ENCODE measurements at places on chromosomes 12 and 14.

- no peak for DNase-seq
These were observed 157.4 kb downstream of the RPAP3 start for GRCh38 chr12:47548401-47548800.

DNA sequence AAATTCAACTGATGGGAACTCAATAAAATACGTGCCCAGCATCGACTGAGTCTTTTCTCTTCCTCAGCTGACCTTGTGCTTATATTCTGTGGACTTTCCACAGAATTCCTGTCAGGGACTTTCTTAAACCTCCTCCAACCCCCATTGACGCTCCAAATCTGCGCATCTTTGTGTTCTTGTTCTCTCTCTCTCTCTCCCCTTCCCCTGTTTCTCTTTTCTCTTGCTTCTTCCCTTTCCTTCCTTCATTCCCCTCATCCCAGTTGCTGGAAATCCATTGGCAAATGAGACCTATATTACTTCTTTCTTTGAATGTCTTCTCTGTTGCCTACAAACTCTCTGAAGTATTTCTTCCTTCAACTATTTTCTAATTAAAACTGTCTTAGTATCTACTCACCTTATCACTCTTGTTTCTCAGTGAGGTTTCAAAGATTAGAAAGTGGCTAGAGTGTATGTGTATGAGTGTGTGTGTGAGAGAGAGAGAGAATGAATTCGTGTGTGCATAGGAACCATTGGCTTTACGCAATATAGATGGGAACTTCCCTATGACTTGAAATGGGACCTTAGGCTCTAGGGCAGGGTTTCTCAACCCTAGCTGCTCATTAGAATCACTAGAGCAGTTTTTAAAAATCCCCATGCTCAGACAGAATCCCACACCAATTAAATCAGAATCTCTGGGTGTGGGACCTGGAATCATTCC lies 41.8 kb upstream of the DHRS7 start:
- no peak for DNase-seq

GRCh38 chr12:124440841-124441381 lies 126.5 kb downstream of the NCOR2 start:
- DNase-seq = no peak

GRCh38 chr12:91951571-91951970 lies 194.1 kb downstream of the BTG1 start:
- no peak for DNase-seq

DNA sequence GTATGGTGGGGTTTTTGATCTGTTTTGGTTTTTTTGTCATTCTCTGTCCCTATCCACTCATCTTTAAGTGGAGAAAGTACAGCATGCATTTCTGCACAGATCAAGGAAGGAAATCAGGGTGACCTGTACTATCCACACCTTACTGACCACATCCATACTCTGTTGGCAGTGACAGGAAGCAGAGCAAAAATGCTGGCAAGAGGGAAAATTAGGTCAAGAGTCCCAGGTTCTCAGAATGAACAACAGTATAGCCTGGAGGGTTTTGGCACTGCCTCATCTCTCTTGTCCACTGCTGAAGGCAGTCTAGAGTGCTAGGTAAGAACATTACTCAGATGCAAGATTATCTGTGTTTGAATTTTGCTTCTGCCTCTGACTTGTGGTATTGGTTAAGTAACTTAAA lies 70.7 kb downstream of the TAOK3 start:
- peak; percentile 45 for DNase-seq

Data from Calu3 (cell line).